ENCODE measurements at places on chromosomes 11 and 22. TPM values are rescaled to one million over a fixed set of nuclear protein-coding genes. Genes with fewer than 3 reads are reported as not detected.

Gene SCGB1D2
- total RNA-seq = not detected

Gene IFITM10
- 1.2 TPM for total RNA-seq

Gene OR52A1
- total RNA-seq = not detected

Gene CARD10
- total RNA-seq = not detected

Gene TPCN2
- total RNA-seq = 20.4 TPM

Gene GALNT18
- total RNA-seq = 1.3 TPM

Gene SCGB1C1
- total RNA-seq = not detected

Gene FAT3
- total RNA-seq = not detected

Gene KRTAP5-7
- total RNA-seq = not detected

Gene TMEM45B
- total RNA-seq = 0.93 TPM

Gene PRODH
- total RNA-seq = 0.34 TPM

Gene BACE1
- total RNA-seq = 0.41 TPM

Gene DDTL
- 4.0 TPM for total RNA-seq

Gene ZNF215
- total RNA-seq = 2.3 TPM

Gene MRPL40
- total RNA-seq = 19.8 TPM

Gene OR4D5
- total RNA-seq = not detected

Gene C11orf16
- total RNA-seq = not detected

Gene ATF4
- total RNA-seq = 303 TPM

Gene CTSW
- 29.5 TPM for total RNA-seq

Gene TRIM34
- total RNA-seq = 9.7 TPM

Gene USP2
- total RNA-seq = 0.15 TPM

Gene MMP27
- total RNA-seq = not detected

Gene BTBD18
- total RNA-seq = not detected

Gene CSNK2A3
- 1.1 TPM for total RNA-seq

Gene CNIH2
- total RNA-seq = 3.1 TPM

Gene GLYATL2
- total RNA-seq = not detected

Gene DRD4
- total RNA-seq = 0.34 TPM

Gene SLC1A2
- not detected for total RNA-seq

Gene CDC42EP2
- 1.6 TPM for total RNA-seq

Gene KDELR3
- total RNA-seq = 0.95 TPM

Gene HOATZ
- not detected for total RNA-seq

Gene SPTBN2
- total RNA-seq = 0.05 TPM

Gene PLAAT5
- total RNA-seq = not detected

Gene NXPE1
- not detected for total RNA-seq

All from T-helper 1 cell treated with Interleukin-12 subunit alpha and Interleukin-12 subunit beta and Interleukin-4 antibody, amounts not matched to agents 30 ng/mL and 1 ng/mL, for 36 hours (primary cell).